Fibroblast of gingiva (primary cell): ENCODE measurements at places on chromosomes 7 and 10.

- DNase-seq: no peak
These were observed 112.9 kb downstream of the HIP1 start for GRCh38 chr7:75625868-75626267.

GRCh38 chr7:42314696-42315095 is 77.7 kb upstream of the GLI3 start:
- DNase-seq: no peak

GRCh38 chr7:112411186-112411795 is 39.0 kb upstream of the IFRD1 start:
- DNase-seq: peak; percentile 58

DNA sequence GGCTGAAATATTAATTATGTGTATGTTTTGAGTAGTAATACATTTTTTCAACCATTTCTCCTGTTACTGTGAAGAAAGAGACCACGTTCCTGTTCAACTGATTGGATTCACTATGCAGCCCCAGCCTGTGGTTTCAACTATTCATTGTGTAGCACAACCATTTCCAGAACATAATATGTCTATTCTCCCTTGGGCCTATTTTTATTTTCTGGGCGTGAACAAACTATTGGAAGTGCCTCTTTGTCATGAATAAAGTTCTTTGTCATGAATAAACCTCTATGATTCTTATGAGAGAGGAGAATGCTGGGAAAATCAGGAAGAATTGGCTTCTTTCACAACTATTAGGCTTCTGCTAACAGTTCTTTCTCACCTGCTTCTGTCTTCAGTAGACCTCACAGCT is 152.4 kb downstream of the GNAT3 start:
- no peak for DNase-seq

DNA sequence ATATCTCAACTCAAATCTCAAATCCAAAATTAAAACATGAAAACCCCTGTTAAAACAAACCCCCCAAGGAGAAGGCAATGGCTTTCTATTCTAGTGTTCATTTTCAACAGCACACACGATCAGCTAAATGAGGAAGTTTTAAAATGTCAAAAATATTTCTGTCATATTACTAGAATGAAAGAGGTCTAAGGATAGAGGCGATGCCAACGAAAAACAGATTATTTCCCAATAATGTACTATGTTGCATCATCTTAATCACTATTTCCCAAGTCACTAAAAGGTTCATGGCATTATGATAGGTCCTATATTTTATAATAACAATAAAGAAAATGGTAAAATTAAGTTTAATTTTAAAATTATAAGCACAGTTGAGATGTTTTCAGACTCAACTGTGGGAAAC is 10.1 kb downstream of the CNOT4 start:
- peak; percentile 30 for DNase-seq

DNA sequence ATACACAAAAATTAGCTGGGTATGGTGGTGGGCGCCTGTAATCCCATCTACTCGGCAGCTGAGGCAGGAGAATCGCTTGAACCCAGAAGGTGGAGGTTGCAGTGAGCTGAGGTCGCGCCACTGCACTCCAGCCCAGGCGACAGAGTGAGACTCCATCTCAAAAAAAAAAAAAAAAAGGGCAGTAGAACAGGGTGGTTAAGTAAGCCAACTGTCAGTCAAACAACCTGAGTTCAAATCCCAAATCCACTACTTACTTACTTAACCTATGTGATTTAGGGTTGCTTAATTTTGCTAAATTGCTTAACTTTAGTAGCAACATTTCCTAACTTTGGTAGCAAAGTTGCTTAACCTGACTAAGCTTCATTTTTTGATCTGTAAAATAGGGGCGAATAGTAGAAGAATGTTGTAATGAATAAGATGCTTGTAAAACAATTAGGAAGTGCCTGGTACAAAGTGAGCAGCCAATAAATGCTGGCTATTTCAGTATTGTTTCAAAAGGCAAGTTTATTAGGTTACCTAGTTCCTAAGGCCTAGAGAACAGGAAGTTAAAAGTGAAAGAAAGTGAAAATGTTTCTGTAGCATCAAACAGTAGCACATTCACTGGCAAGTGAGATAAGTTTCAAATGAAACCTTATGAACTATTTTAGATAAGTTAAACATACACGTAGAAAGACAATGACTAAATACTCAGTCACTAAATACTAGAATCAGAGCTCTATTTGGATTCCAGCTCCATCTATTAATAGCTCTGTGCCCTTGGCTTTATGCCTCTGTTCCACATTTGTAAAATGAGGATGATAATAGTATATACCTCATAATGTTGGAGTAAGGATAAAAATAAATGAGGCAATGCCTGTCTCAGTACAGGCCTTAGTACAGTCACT is 64.3 kb downstream of the HOXA1 start:
- peak; percentile 51 for DNase-seq

DNA sequence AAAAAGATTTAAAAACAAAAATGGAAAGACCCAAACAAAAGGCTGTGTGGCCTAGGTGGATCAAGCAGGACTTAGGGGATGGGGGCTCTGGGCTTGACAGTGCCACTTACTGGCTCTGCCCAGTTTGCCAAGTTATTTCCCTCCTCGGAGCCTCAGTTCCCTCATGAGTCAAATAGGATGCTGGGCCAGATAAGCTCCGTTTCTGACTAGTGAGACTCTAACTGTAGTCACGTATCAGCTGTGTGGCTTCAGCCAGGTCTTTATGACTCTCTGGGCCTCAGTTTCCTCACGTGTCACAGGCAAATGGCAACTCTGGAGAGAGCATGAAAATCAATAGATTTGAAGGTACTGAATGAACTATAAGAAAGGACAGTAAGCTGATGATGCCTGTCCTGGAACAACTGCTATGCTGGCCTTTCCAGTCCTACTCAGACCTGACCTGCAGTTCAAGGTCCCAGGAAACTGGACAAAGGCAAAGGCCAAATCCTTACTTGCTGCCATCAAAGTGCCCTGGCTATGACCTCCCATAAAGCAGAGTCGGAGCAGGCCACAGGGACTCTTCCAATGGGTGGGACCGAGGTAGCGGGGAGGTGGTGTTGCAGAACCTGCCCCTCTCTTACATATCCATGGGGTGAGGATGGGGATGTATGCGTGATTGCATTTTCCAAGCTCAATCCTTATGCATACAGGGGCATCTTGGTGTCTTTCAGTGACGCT is 27.0 kb downstream of the FAM53B start:
- no peak for DNase-seq

GRCh38 chr10:11866199-11866925 is 43.2 kb downstream of the PROSER2 start:
- DNase-seq: no peak

DNA sequence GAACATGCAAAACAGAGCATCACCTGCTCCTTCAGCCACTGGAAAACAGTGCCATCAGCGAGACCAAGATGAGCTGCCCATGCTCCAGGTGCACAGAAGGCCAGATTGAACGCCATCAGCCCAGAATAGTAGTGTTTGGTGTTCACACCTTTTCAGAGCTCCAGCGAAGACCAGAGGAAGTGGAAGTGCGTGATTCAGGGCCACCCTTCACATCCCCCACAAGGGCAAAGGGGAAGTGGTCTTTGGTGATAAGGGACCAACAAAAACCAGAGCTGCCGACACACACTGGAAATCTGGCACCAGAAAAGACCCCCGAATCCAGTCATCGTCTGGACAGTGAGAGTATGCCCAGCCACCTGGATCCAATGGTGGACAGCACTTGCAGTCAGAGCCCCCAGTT is 29.5 kb upstream of the TMEM72 start:
- DNase-seq: no peak

DNA sequence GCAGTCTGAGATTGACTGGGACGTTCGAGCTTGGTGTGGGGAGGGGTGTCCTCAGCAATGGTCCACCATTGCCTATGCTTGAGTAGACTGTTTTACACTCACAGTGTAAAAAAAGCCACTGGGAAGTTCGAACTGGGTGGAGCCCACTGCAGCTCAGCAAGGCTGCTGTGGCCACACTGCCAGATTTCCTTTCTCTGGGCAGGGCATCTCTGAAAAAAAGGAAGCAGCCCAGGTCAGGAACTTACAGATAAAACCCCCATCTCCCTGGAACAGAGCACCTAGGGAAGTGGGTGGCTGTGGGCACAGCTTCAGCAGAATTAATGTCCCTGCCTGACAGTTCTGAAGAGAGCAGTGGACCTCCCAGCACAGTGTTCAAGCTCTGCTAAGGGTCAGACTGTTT is 80.3 kb downstream of the BICC1 start:
- no peak for DNase-seq

DNA sequence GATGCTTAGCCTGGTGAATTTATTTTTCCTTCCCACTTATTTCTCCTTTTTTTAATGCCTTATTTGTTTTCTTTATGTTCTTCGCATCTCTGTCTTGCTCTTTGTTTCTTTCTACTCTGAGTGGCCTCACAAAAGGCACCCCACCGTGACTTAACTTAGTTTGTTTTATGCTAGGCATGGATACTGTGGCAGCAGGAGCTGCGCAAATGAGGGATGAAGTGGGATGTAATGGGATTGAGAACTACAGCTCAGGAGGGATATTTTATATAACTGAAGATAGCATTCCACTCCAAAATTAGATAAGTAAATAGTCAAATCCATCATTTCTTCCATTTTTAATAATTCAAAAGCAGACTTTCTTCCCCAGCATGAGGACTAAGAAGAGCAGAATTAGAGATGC is 1.7 kb upstream of the CACNA2D1 start:
- no peak for DNase-seq

DNA sequence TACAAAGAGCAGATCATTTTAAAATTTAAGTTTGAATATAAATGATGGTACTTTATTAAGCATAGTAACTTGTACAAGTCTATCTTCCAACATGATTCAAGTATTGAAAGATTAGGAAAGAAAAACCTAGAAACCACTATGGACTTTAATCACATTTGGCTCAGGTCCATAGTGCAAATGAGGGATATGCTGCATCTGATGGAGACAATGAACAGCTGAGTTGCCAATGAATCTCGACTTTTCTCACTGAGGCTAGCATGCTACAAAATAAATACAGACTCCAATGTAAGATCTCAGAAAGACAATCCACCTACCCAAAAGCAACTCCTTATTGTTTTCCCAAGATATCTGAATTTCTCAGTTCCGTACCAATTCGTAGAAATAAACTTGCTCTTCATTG is 89.8 kb downstream of the SEMA3A start:
- DNase-seq: no peak

- no peak for DNase-seq
These were observed 221.4 kb upstream of the PITRM1 start for GRCh38 chr10:3393958-3394357.

GRCh38 chr7:51276967-51277366 is 39.6 kb downstream of the COBL start:
- DNase-seq: no peak

GRCh38 chr7:108045154-108045553 is 42.2 kb upstream of the LAMB1 start:
- DNase-seq: peak; percentile 75

DNA sequence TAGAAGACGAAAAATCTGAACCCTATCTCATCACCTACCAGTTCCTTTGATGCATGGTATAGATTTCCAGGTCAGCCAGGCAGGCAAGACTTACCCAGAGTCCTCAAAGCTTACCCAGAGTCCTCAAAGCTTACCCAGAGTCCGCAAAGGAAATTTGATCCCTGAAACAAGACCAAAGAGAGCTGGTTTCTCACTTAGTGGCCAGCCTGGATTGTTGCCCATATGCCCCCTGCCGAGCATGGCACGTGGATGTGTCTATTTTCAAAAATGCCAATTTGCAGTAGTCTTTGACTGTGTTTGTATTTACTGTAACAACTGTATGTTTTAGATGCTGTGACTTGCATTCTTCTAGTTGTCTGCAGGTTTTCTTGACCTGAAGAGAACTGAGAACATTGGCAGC is 120.2 kb upstream of the STARD3NL start:
- no peak for DNase-seq

DNA sequence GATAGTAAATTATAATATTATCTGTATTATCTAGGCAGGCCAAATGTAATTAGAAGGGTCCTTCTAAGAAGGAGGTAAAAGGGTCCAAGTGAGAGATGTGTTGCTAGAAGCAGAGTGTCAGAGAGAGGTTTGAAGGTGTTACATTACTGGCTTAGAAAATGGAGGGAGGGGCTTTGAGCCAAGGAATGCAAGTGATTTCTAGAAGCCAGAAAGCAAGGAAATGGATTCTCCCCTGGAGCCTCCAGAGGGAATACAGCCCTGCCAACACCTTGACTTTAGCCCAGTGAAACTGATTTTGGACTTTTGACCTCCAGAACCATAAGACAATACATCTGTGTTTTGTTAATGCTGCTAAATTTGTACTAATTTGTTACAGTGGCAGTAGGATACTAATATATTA is 97.9 kb upstream of the IL6 start:
- no peak for DNase-seq

- DNase-seq: no peak
These were observed 209.2 kb downstream of the SNX10 start for GRCh38 chr7:26500749-26501352.

DNA sequence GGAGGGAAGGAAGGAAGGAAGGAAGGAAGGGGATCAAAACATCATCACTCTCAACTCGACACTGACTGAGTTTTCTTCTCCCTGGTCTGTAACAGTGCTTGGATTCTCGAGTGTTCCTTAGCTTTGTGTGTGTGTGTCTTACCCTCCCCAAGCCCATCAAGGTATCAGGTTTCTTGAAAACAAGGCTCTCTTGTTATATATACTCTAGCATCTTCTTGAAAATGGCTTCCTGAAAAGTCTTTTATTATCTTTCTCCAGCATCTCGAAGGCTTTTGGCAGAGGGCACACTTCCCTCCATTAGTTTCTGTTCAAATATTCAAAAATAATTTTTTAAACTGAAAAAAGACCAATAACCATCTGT is 13.4 kb downstream of the SERPINE1 start:
- DNase-seq: peak; percentile 22

GRCh38 chr7:142913566-142913965 is 20.0 kb downstream of the TRPV5 start:
- no peak for DNase-seq

GRCh38 chr10:18303851-18304801 is 163.9 kb downstream of the CACNB2 start:
- DNase-seq: no peak

DNA sequence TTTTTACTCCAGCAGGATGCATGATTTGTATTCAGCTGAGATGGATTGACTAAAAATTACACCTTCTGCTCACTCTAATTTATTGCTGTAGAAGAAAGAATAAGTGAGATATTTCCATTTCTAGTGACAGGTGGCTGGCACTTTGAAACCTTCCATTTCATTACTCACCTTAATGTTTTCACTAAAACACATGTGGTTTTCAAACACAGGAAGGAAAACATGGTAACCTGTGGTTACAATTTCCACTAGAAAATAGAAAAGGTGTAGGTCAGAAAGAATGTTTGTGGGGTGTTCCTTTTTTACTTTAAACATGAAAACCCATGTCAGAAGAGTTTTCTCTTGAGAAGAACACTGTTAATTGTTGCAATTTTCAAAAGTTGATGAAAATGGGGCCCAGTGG is 12.0 kb upstream of the PRKCQ start:
- no peak for DNase-seq

DNA sequence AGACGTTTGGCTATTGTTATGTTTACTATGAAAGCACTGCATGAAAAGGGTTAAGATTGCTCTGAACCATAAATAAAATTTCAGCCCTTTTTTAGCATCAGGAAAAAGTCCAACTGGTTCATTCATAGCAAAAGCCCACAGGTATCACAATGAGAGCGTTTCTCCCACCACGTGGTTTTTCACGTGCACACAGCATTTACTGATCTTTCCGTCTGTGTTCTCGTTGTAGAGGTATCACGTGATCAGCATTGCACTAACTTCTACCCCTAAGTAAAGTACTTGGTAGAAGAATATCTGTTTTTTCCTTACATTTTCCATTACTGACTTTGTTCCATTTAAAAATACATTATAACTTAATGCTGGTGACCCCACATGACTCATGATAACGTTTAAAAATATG is 17.8 kb upstream of the CCDC3 start:
- DNase-seq: no peak
